A673 (cell line): ENCODE measurements at places on chromosomes 6 and 20.

DNA sequence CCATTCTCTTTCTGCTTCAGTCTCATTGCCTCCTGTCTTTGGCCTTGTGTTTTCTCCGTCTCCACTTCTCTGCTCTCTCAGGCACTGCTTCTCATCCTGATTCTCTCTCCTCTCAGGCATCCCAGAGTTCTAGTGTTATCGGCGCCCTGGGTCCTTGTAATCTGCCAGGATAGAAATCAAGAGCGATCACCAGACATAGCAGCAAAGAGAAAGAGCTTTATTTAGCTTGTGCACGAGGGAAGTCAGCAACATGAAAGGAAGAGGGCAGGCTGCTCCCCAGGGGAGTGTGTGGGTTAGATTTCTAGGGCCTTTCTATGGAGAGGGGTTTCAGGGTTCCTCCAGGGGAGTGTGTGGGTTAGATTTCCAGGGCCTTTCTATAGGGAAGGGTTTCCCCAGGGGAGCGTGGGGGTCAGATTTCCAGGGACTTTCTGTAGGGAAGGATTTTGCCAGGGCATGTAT, 32.5 kb downstream of the SUN5 start:
- no peak for DNase-seq

- peak; percentile 67 for DNase-seq
These were observed 42.6 kb upstream of the SCML4 start for GRCh38 chr6:107866606-107867301.

- no peak for DNase-seq
These were observed 124.4 kb upstream of the EDN1 start for GRCh38 chr6:12165722-12166280.

DNA sequence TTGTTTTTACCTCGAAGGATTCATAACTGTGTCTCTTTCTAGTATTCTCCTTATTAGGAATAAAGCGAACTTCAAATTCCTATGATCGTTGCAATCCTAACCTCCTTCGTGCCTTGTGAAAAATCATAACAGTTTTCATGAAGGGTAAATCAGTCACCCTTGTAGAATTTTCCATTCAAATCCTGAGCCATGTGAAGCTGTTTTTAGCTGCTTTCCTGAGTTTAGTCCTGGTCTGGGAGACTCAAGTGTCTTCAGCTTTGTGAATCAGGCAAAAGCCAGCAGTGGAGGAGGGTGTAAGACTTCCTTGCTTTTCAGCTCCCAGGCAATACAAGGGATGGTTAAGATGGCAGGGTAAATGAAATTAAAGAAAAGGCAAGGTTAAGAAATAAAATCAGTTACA, 24.3 kb downstream of the GCNT2 start:
- DNase-seq: no peak

DNA sequence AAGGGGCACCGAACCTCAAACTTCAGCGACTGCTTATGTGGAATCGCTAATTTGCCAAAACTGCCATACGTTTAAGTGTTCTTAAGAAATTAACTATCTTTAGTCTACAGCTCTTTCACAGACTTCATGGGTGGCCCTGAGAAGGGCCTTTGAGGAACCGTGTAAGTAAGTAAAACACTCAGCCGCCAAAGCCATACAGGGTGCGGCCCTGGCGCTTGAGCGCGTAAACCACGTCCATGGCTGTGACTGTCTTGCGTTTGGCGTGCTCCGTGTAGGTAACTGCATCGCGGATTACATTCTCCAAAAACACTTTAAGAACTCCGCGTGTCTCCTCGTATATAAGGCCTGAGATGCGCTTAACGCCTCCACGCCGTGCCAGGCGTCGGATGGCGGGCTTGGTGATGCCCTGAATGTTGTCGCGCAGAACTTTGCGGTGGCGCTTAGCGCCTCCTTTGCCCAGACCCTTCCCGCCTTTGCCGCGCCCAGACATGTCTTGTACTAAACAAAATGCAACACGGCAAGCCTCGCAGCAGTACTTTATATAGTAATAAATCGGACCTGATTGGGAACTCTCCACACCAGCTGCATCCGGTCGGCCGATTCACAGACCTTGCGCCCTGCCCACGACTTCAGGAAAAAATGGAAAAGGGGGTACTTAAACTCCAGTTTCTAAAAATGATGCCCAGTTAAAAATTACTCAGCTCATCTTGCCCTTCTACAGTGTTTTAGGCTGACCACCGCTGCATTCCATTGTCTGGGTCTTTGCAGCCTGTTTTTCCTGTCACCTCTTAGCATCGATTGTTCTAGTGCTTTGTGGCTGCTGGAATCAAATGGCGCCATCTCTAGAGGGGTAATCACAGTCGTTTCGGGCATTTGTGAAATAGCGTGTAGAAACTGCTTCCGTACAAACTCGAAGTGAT, 38.9 kb downstream of the OR2B2 start:
- peak; percentile 92 for DNase-seq

GRCh38 chr20:36856195-36856594, 19.7 kb upstream of the TLDC2 start:
- no peak for DNase-seq

DNA sequence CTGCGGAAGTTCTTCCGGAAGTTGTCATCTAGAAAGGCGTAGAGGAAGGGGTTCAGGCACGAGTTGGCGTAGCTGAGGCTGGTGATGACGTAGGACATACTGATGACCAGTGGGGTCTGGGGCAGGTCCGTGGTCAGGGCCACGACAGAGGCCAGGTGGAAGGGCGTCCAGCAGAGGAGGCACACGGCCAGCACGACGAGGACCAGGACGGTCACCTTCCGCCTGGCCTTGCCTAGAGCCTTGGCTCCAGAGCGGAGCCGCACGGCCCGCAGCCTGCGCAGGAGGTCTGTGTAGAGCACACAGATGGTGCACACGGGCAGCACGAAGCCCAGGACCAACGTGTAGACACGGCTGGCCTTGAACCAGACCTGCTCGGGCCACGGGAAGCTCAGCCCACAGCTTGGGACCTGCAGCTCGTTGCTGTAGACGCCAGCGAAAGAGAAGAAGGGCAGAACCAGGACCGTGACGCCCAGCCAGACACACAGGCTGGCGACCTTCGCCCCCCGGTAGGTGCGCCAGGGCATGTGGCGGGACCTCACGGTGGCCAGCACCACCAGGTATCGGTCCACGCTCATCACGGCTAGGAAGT, 1.4 kb downstream of the NPBWR2 start:
- DNase-seq: no peak

DNA sequence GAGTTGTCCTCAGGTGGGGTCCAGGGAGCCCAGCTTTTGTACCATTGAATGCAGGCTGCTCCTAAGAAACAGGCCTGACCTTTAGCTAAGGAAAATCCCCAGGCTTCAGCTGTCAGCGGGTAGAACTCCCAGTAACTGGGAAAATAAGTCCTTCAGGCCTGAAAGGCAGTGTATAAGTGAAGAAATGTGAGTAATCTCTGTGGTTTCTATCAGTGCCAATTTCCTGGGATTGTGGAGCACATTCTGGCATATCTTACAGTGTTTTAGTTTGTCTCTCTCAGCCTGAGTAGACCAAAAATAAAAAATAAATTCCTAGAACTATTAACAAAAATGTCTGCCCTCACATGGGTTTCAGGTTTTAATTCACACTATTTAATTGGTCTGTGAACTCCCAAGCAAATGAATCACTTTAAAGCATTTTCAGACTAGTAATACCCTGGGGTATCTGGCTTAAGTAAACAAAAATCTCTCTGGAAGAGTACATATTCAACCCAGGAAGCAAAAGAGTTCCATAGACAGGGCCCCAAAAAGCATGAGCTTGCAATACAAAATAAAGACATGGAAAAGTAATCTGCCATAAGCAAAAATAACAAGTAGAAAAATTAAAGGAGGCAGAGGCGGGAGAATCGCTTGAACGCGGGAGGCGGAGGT, 566.2 kb upstream of the NOX3 start:
- DNase-seq: no peak

GRCh38 chr6:34295721-34296120, 46.9 kb upstream of the SMIM29 start:
- DNase-seq: no peak

GRCh38 chr20:53922901-53923314, 147.5 kb downstream of the BCAS1 start:
- DNase-seq: no peak

- no peak for DNase-seq
These were observed 94.4 kb downstream of the CD83 start for GRCh38 chr6:14212020-14212419.

GRCh38 chr6:138572167-138572875, 73.0 kb upstream of the NHSL1 start:
- DNase-seq: peak; percentile 94

- DNase-seq: no peak
These were observed 86.1 kb upstream of the STMND1 start for GRCh38 chr6:17015551-17016381.

DNA sequence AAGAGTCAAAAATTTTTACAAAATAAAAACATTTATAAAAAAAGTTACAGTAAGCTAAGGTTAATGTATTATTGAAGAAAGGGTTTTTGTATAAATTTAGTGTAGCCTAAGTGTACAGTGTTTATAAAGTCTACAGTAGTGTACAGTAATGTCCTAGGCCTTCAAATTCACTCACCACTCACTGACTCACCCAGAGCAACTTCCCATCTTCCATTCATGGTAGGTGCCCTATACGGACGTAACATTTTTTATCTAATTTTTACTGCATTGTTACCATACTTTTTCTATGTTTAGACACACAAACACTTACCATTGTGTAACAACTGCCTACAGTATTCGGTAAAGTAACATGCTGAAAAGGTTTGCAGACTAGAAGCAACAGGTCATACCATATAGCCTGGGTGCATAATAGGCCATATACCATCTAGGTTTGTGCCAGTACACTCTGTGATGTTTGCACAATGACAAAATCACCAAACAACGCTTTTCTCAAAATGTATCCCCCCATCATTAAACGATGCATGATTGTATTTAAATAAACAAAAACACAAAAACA, 6.0 kb downstream of the MTFR2 start:
- no peak for DNase-seq

DNA sequence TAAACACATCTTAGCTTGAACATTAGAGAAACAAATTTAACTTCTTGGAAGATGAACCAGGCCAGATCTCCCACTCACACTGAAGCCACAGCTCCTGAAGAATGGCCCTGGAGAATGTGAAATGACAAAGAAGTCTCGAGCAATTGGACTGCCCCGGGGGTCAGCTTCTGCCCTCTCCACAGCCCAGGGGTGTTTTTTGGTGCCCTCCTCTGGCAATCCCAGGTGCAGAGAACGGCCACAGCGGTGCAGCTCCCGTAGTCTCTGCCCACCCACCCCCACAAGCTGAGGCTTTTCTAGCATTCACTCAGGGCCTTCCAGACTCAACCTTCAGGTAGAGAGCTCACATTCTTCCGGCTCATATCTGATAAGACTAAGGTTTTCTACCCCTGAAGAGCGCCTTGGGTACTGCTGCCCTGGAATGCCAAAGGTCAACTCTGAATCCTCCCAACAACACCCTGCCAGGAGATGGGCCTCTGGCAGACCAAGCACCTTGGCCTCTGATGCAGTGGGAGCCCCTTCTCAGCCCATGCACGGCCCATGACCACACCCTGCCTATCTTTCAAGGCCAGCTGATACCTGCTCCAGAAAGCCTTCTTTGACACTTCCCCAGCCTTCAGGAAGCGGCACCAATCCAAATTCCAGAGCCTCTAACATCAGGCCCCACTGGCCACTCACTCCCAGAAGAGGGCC, 208.3 kb downstream of the SYNDIG1 start:
- no peak for DNase-seq

- DNase-seq: peak; percentile 67
These were observed 29.1 kb downstream of the LRFN2 start for GRCh38 chr6:40558102-40558501.

DNA sequence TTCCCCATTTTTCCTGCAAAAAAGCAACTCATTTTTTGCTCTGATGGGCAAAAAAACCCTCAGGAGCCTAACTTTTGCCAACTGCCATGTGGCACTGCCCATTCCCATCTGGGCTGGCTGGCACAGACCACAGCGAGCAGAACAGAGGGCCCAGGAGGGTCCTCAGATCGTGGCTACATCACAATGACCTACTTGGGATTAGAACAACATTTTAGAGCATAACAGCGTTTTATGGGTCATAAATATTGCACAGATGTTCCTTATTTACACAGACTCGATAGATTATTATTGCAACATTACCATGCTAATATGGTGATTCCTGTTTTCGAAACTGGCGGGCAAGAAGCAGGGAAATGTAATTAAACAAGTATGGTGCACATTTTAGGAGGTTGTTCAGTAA, 28.0 kb downstream of the PTPRT start:
- DNase-seq: no peak

GRCh38 chr20:33684533-33685327, 1.5 kb downstream of the E2F1 start:
- DNase-seq: peak; percentile 85

DNA sequence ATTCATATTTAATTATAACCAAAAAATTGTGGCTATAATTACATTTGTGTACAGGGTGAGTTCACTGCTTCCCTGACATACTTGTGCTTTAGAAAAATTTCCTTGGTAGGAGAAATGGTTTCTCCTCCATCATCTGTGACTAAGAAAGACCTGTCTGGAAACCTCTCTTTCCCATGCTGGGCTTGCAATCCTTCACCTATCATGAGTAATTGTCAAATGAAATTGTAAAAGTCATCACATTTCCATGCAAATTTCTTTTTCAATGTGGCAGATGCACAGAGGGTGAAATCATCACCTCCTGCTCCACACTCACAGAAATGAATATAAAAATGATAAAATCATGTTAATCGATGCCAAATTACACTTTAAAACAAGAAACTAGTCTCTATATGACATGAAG, 1.5 kb upstream of the SIRPB1 start:
- no peak for DNase-seq

- peak; percentile 32 for DNase-seq
These were observed 5.7 kb downstream of the MAP3K7 start for GRCh38 chr6:90581146-90581545.

DNA sequence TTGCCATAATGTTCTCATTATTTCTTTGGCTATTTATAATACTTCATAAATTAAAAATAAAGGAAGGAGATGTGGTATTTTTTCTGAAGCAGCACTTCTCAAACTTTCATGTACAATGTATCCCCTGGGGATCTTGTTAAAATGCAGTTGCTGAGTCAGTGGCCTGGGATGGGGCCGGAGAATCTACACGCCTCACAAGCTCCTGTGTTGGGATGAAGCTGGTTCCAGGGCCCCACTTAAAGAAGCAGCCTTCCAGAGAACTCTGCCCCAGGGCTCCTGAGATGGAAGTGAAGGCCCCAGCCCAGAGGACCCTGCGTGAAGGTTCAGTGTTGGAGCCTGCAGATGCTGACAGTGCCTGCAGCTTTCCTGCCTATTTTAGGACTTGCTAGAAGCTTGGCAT, 40.1 kb upstream of the SLC23A2 start:
- DNase-seq: peak; percentile 72

- no peak for DNase-seq
These were observed 154.5 kb downstream of the CD83 start for GRCh38 chr6:14271789-14272736.

DNA sequence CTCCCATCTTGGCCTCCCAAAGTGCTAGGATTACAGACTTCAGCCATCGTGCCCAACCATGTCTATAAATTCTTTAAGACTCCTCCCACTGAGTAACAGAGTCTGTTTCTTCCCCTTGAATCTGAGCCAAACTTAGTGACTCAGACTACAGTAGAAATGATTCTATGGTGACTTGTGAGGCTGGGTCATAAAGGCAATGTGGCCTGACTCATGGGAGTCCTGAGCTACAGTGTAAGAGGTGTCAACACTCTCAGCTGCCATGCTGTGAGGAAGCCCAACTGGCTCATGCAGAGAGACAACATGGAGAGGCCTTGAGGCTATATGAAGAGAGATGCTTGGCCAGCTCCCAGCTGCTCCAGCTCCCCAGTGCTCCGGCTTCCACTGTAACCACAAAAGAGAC, 5.2 kb upstream of the NRSN2 start:
- DNase-seq: peak; percentile 77
